ENCODE measurements at places on chromosomes 1 and 21.
A peak's percentile ranks its signal among the peaks of the same experiment; 100 is the strongest.

GRCh38 chr1:209755926-209756614 is at the start of gene TRAF3IP3:
TSS of gene TRAF3IP3 (plus strand) at chr1:209756053. CDS start at chr1:209760040, 3,987 bp downstream.
- DNase-seq, result peak; percentile 83

GRCh38 chr1:67552336-67552759 is 122.1 kb upstream of the SERBP1 start:
- DNase-seq, result no peak

- DNase-seq, result no peak
Observed at GRCh38 chr21:37339552-37339939, 27.0 kb upstream of the DYRK1A start.

DNA sequence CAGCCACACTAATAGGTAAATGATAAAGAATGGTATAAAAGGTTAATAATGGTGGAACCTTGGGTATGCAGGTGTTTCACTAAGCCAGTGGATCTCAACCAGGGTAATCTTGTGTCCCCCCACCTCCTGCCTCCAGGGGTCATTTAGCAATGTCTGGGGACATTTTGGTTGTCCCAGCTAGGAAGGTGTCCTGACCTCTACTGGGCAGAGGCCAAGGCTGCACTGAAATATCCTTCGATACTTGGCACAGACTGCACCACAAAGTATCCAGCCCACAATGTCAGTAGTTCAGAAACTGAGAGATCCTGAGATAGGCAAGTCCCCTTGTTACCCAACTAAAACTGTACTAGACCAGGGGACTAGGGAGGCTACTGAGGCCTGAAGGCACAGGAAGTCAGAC is 113.6 kb upstream of the TIAM1 start:
- DNase-seq, result no peak

DNA sequence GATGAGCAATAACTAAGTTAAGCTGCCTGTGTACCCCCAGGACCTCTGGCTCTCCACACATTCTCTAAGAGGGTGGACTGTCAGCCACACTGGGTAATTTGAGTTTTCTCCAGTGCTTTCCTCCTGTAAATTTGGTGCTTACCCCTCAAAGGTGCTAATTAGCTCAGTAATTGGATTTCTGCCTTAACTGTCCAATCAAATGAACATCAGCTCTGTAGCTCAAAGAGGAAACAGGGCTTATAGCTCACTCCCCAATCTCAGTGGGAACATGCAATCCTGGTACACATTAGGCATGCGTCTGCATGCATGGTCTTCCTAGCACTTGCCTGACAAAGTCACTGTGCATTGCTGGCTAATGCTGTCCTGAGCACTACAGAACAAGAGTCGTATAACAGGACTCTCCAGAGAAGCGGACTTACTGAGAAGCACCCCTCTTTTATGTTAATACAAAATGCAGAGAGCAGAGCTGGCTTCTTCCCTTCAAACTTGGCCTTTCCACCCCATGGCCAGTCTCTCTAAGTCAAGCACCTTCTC is 110.1 kb downstream of the NTPCR start:
- DNase-seq, result no peak

DNA sequence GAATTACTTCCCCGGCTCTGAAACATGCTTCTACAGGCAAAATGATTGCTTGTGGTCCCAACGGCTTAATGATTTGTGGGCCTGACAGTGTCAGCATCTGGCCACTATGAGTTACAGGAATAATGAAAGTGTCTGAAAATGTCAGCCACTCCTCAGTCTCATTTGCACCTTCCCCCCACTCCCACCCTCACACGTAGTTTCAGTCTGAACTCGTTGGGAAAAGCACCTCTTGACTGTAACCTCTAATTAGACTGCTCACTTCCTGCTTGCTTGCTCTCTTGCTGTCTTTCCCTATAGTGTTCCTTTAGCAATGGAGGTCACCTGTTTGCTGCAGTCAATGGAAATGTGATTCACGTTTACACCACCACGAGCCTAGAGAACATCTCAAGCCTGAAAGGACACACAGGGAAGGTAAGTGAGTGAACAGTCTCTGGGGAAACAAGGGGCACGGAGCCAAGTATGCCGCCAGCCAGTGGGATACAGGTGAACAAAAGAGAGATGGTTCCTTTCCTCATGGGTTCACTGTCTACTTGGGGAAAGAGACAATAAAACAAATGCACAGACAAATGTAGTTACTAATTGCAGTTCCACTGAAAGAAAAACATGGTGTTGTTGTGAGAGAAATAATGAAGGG is 27.1 kb downstream of the CFAP57 start:
- DNase-seq, result peak; percentile 88

GRCh38 chr1:24870551-24871195 is 59.4 kb downstream of the RUNX3 start:
- no peak for DNase-seq

All from GM12878 (cell line).